ENCODE measurements at places on chromosomes 3 and 15.

DNA sequence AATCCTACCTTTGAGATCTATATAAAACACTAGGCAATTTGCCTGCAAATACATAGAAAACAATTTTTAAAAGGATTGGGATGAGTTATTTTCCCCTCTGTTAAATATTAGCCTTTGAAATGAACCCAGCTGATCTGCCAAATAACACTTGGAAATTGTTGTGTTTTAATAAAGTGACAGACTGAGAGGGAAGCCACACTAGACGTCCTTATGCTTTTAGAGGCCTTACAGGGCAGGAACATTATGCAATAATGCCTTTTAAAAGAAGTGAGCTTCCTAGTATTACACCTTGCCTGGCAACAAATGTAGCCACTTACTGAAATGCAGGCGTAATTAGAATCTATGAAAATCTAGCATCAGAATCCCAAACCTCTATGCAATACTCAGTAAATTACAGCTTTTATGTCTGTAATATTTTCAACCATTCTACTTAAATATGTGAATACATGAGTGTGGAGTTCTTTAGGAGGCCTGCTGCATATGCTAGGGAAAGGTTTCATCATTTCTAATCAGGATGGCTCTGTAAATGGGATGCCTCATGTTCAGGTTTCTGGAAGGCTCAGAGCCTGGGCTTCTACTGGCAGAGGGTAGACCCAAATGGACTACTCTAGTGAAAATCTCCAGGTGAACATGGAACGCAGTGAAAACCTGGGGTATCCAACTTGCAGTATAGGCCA lies 20.3 kb downstream of the AGTR1 start:
- DNase-seq, result no peak

GRCh38 chr3:126343649-126344035 lies 13.6 kb downstream of the KLF15 start:
- peak; percentile 81 for DNase-seq

GRCh38 chr3:195517030-195517429 lies 26.1 kb downstream of the PPP1R2 start:
- DNase-seq, result no peak

DNA sequence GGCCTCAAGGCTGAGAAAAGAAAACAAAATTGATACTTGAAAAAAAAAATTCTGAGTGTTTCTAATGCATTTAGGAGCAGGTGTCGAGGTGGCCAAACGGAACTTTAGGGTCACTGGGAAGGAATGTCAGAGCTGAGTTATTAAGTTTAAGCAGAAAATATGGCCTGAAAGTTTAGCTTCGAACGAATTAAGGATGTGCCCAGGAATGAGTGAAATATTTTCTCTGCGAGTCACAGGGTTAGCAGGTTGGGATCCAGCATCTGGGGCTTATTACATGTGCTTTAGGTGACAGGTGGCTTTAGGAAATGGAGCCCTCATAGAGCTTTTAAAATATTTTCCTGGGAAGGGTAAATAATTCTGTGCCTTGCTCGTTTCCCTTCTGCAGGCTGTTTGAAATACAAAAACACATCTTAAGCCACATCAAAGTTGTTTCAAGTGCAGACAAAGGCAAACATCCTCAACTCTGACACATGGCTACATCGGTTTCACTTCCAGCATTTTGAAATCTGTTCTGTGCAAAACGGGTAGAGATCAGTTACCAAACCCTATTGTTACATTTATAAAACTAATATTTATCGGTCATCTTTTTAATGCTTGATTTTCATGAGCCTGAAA lies 143.1 kb upstream of the ARRDC4 start:
- DNase-seq, result no peak

- no peak for DNase-seq
These were observed 70.1 kb downstream of the TBC1D2B start for GRCh38 chr15:78007211-78007931.

DNA sequence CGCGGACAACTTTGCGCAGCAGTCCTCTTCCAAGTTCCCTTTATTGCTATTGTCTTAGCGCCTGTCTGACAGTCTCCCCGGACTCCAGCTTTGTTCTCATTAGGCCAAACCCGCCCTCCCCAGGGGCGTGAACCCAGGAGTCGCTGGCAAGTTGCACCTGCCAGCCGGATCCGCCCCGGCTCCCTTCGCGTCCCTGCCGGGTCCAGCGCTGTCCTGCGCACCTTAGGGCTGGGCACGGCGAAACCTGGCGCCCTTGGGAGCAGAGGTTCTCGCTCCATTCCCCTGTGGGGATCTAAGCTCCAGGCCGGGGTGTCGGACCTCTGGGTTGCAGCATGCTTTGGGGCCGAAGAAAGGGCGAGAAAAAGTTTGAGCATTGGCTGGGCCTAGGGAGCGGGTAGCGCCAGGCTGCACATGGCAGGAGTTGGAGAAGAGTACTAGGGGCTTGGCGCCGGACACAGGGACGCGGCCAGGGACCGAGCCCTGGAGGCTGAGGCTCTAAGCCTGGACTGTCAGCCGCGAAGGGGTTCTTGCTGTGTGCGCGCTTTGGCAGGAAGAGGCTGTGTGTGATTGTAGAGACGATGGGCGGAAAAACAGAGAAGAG lies 335.1 kb upstream of the THRB start:
- no peak for DNase-seq

- no peak for DNase-seq
These were observed 174.0 kb upstream of the TPM1 start for GRCh38 chr15:62868507-62868906.

GRCh38 chr3:140770977-140771667 lies 93.3 kb downstream of the TRIM42 start:
- DNase-seq, result no peak

GRCh38 chr3:60298141-60298540 lies 953.1 kb downstream of the FHIT start:
- DNase-seq, result no peak

DNA sequence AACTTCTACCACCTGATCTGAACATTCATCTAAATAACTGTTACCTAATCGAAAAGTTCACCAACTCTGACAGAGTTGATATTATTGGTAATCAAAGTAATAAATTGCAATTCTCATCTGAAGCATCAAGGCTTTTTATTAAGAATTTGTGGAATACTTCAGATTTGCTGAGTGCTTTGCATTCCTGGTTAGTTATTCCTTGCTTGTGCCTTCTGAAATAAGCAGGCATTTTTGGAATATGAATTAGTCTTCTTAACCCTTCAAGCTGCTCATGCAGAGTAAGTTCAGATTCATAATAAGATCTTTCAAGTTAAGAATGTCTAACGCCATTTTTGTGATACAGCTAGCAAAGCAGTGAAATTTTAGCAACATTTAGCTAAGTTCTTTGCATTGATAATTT lies 188.5 kb downstream of the ALCAM start:
- DNase-seq, result no peak

DNA sequence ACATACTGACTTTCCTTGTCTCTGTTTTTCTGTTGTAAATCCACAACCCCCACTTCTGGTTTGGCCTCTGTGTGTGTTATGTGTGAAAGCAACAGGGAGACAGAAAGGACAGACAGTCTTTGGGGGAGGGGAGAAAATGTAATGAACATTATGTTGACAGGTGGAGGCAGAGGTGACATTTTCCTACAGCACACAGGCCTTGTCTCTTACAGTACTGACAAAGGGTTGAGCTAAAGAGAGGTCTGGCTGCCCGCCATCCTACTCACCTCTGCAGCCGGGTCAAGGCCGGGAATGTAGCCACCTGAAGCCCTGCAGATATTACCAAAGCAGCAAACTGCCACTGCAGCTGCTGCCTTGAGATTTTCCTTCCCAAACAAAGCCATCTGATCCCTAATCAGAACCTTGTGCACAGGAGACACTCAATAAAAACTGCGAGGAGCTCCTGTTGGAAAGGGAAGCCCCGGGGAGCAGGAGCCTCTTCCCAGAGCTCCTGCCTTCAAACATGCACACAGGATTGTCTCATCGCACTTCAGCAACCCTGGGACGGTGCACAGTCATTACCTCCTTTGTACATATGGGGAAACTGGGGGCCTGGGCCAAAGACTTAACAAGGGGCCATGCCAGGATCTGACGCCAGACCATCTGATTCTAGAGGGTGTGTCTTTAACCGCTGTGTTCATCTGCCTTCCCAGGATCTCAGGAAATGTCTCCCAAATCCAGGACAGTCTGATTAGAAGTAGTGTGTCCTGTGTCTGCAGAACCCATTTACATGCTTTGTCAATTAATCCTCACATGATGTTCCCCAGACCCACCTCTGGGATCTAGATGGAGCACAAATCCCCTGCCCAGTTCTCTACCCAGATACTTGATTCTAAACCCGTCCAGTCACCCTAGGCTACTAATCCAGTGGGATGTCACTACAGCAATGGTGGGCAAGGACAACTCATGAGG lies 14.2 kb downstream of the MYO5C start:
- no peak for DNase-seq

- peak; percentile 71 for DNase-seq
These were observed 114.9 kb upstream of the MEF2A start for GRCh38 chr15:99450896-99451358.

DNA sequence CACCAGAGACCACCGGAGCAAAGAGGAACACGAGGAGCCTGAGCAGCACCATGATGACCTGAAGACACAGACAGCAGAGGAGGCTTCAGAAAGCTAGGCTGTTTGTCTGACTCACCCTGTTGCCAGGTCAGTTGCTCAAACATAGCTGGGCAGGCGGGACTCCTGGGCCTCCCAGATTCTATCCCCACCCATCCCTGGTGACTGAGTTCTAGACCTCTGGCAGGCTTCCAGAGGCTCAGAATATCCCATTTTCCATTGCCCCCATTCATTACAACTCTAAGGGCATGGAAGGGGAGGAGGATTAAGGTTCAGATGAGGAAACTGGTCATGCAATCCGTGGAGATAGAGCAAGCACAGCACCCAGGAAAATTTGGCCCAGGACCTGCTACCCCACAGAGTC lies at the start of gene CDHR4:
CDHR4 (minus strand) TSS at position 113 of the 400 bp plus-strand sequence; CDS start at position 52, 61 bp downstream.
- no peak for DNase-seq

DNA sequence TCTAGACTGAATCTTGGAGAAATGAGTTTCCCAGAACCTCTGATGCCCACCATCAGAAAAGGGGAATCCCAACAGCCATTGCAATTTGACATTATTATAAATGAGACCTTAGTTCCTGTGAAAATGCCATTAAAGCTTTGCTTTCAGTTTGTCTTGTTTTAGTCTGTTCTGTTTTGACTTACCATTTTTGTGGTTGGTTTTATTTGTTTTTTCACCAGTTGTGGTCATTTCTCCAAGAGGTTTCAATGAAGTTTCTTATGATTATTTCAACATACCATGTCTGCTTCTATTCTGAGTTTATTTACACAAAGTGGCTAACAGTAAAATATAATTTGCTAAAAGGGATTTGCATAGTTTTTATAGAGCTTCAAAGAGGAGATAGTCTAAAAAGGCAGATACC lies 175.0 kb upstream of the MCTP2 start:
- DNase-seq, result no peak

- DNase-seq, result no peak
These were observed 794.5 kb upstream of the GRM7 start for GRCh38 chr3:6066397-6066796.

- no peak for DNase-seq
These were observed 65.9 kb downstream of the CACNA2D3 start for GRCh38 chr3:54188176-54188791.

GRCh38 chr15:96629511-96629910 lies 299.0 kb downstream of the NR2F2 start:
- no peak for DNase-seq

GRCh38 chr3:169390271-169390670 lies 273.2 kb downstream of the MECOM start:
- DNase-seq, result no peak

DNA sequence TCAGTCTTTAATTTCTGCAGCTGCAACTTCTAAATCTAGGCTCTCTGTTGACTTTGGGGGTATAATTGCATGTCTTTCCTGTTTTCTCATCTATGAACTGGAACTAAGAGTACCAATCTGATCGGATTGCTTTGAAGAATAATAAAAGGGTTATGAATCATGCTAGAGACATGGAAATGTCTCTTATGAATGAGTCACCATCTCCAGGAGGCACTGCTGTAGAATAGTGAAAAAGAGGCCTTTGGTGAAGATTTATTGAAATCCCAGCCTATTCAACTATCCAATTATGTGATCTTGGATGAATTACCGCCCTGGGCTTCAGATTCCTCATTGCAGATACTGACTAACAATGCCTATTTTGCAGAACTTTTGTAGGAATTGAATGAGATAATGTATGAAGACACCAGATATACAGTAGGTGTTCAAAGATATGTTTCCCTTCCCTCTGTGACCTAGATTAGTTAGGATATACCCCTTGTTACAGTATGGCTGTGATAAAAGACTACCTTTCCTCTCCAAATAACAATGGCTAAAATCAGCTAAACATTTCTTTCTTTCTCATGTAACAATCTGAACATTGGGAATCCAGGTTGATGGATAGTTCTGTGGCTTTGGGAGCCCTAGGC lies 11.5 kb upstream of the CMTM8 start:
- DNase-seq, result no peak

DNA sequence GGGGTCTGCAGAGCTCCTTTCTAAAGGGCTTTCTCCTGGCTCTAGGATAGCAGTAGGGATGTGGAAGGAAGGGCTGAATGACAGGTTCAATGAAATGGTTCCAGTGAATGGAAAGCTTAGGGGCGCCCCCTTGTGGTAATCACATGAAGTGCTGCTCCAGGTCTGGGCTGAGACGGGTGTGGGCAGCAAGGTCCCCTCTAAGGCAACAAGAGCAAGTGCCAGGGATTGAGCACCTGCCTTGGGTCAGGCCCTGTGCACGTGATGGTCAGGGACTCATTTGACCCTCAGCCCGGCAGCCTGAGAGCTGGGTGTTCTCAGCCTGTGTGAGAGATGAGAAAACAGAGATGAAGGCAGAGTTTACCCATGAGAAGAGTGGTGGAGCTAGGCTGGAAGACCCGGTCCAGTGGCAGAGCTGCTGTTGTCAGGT lies 12.1 kb upstream of the CX3CR1 start:
- DNase-seq, result peak; percentile 89

DNA sequence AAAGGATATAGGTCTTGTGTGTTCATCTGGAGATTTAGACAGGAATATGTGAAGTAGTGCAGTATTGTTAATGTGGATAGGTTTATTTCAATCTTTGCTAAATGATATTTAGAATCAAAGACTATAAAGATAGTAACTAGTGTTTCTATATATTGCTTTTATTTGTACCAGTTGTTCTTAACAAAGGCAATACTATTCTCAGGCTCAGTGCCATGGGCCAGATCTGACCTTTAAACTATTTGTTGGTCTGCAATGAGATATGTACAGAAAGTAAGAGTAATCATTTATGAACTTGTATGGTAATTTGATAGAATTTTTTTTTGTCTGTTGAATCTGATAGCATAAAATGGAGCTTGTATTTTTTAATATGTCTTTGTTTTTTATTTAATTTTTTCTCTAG lies 146.7 kb upstream of the AZI2 start:
- no peak for DNase-seq

DNA sequence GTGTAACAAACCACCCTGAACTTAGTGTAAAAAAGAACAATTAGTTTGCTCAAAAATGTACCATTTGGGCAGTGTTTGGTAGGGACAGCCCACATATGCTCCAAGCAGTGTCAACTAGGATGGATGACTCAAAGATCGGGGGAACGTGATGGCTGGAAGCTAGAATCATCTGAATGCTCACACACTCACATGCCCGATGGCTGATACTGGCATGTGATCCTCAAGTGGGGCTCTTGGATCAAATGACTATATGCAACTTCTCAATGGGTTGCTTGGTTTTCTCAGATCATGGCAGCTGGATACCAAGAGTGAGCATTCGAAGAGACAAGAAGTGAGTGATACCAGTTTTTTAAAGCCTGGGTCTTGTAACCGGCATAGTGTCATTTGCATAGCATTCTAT lies 335.9 kb upstream of the KCNMB2 start:
- no peak for DNase-seq

All from osteocyte (in vitro differentiated cells).